Inflammatory macrophage (primary cell): ENCODE measurements at places on chromosomes 7 and 10.

DNA sequence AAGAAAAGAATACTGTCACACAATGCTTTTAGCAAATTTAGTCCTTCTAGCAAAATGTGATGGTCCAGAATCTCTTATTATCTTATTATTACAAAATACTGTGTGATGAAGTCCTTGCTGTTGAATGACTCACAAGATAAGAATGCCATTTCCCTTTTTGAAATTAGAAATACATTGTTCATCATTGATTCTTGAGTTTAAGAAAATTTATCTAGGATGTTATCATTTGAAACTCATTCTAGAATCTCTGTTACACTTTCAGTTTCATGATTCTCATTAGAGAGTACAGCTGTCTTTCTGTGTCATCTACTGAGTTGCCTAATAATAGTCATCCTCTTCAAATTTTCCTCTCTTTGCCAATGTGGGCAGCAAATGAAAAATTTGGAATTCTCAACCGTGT, 9.6 kb downstream of the ZKSCAN5 start:
- no peak for DNase-seq

DNA sequence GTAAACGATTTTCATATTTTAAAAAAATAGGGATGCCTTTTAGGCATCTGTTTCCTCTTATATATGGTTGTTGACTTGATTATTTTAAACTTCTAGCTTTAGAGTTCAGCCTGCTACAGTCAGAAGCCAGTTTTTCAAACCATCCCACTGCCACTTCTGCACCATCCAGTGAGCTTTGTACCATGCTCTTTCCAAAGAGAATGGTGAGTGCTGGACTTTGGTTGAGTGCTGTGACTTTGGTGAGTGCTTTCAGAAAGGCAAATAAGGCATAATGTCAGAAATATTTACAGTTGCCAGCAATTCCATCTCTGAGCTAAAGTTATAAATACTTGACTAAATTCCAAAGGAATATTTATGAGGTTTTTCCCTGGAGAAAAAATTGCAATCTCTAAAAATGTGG, 117.4 kb downstream of the IPMK start:
- no peak for DNase-seq

DNA sequence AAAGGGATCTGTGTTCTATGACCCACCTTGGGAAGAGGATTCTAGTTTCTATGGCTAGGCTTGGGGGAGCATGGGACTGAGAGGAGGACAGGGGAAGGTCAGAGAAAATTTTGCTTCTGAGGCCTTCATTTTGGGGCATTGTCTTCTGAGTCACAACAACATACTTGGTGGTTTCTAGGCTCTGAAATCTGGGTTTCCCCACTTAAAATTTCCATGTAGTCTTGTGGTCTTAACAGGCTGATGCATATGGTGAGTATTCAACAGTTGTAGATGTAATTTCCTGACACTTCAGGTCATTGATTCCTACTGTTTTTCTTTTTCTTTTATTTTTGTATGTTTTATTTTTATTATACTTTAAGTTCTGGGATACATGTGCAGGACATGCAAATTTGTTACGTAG, 88.5 kb downstream of the ANKRD7 start:
- no peak for DNase-seq

DNA sequence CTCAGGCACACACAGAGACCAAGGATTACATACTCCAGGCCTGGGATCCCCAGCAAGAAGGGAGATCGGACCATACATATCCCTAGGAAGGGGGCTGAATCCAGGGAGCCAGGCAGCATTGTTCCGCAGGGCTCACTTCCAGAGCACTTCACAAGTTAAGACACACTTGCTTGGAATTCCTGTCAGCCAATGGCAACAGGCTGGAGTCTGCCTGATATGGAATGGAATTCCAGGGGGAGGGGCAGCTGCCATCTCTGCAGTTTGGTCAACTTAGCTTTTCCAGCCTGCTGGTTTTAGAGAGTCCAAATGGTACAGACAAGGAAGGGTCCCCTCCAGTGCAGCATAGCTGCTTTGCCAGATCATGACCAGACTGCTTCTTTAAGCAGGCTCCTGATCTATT, 290.0 kb upstream of the GLI3 start:
- DNase-seq = no peak

GRCh38 chr10:118669835-118670234, 74.4 kb upstream of the PRLHR start:
- no peak for DNase-seq
